Activated CD4-positive, alpha-beta T cell treated with anti-CD3 and anti-CD28 coated beads, Interleukin-2, amount 10 ng/mL, durations not matched to agents 7 days and 5 days (primary cell): ENCODE measurements at places on chromosomes 5 and 9. TPM values are rescaled to one million over a fixed set of nuclear protein-coding genes. Genes with fewer than 3 reads are reported as not detected.

DNA sequence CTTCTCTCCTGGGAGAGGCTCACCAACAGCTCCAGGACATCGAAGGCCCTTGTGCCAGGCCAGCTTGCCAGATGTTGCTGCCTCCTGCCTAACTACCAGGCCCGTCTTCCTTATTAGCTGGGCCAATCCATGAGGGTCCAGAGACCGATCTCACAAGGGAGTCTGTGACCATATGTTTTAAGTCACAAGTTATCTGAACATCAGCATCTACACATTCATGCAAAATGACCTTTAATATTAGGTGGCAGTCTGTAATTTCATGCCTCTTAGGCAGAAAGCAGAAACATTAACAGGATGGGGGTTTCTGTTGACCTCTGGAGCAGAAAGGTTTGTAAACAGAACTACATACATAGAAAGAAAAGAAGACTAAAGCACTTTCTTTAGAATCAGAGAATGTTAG, 75.1 kb upstream of the SLC25A51 start:
- H3K36me3 ChIP-seq: no peaks in the 10 kb centered on the region
- DNase-seq: no peak
- no peak overlapping the region for H3K4me3 ChIP-seq
- H3K4me1 ChIP-seq: no peaks in the 10 kb centered on the region

DNA sequence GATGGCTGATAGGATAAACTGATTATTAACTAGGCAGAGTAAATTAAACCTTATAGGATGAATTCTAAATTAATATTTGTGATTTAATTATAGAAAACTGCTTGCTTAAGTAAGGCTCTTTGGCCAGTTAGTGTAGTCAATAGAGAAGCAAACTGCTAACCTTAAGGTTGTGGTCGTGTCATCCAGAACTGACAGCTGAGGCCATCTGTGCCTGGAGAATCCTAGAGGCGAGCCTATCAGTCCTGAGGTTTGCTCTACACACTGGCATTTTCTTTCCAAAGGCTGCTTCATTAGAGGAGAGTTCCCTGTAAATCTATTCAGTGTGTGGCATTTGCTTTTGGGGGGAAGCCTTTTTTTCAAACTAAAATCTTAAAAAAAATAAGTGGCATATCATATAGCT, 169.2 kb downstream of the MEF2C start:
- no peak overlapping the region for H3K27ac ChIP-seq
- no peak for DNase-seq
- no peaks in the 10 kb centered on the region for H3K36me3 ChIP-seq
- no peak overlapping the region for H3K4me3 ChIP-seq
- H3K4me1 ChIP-seq: no peaks in the 10 kb centered on the region

DNA sequence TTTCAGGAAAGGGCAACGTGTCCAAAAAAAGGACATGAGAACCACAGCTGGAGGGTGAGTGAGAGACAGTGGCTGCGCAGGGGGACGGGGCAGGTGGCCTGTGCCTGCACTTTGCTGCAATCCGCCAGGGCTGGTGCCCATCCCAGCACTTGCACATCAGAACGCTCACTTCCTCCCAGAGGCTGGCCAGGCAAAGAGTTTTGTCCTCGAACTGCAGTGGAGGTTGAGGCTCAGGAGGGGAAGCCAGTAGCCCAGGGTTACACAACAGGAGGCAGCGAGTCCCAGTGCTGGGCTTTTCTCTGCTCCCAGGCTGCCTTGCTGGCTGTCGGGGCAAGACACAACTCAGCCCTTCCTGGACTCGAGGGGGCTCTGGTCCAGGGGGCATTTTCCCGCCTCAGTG, 33.1 kb downstream of the CRB2 start:
- peaks cover 2% of the 10 kb centered on the region for H3K4me1 ChIP-seq
- DNase-seq: no peak
- H3K4me3 ChIP-seq: no peak overlapping the region
- H3K27me3 ChIP-seq: no peaks in the 10 kb centered on the region

DNA sequence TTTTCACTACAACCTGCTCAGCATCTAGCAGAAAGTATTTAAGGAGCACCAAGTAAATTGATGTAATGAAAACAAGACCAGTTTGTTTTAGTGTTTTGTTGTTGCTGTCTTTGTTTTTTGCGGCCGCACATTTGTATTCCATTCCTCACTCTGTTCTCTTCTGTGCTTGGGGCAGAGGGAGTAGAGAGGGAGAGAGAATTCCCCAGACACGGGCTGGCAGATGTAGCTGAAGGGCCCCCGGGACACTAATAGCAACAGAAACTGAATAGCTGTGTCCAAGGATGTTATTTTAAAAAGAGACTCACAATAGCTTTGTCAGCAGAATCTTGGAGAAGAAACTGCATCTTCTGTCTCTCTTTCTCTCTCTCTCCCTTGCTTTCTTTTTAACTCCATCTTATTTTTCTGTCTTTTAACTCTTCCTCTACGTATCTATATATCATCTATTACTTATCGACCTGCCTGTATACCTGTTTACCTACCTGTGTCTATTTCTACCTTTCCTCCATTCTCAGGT, 145.3 kb downstream of the PAPPA start:
- H3K27ac ChIP-seq: no peak overlapping the region
- no peaks in the 10 kb centered on the region for H3K36me3 ChIP-seq
- H3K27me3 ChIP-seq: peaks cover 1% of the 10 kb centered on the region
- no peaks in the 10 kb centered on the region for H3K4me1 ChIP-seq
- DNase-seq: no peak

GRCh38 chr5:78823196-78823595, 161.9 kb downstream of the ARSB start:
- H3K36me3 ChIP-seq: peaks cover 6% of the 10 kb centered on the region
- H3K27ac ChIP-seq: no peak overlapping the region
- H3K4me1 ChIP-seq: no peaks in the 10 kb centered on the region
- H3K4me3 ChIP-seq: no peak overlapping the region
- DNase-seq: no peak

DNA sequence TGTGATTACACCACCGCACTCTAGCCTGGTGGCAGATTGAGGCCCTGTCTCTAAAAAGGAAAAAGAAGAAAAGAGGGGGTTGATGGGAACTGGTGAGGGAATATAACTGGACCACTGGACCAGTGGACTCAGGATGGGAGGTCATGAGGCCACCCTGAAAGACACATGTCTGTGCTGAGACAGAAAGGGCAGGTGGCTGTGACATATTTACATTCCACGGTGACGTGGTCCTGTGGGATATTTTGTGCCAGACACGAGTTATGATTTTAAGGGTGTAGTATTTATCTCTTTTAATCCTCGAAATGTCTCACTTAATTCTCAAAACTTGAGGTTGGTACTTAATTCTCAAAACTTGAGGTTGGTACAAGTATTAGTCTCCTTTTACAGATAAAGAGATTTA, 32.9 kb downstream of the LHX2 start:
- H3K4me1 ChIP-seq: peaks cover 7% of the 10 kb centered on the region
- no peak overlapping the region for H3K4me3 ChIP-seq
- H3K36me3 ChIP-seq: no peaks in the 10 kb centered on the region
- H3K27ac ChIP-seq: no peak overlapping the region
- H3K27me3 ChIP-seq: peaks cover 59% of the 10 kb centered on the region
- no peak for DNase-seq

GRCh38 chr5:34620185-34620584, 35.9 kb upstream of the RAI14 start:
- H3K4me1 ChIP-seq: no peaks in the 10 kb centered on the region
- H3K27me3 ChIP-seq: no peaks in the 10 kb centered on the region
- no peak for DNase-seq
- no peak overlapping the region for H3K27ac ChIP-seq
- no peaks in the 10 kb centered on the region for H3K36me3 ChIP-seq
- no peak overlapping the region for H3K4me3 ChIP-seq

- H3K27ac ChIP-seq: no peak overlapping the region
- H3K36me3 ChIP-seq: no peaks in the 10 kb centered on the region
- H3K4me3 ChIP-seq: no peak overlapping the region
- DNase-seq: no peak
- H3K27me3 ChIP-seq: no peaks in the 10 kb centered on the region
- no peaks in the 10 kb centered on the region for H3K4me1 ChIP-seq
These were observed 937.3 kb upstream of the ARRDC3 start for GRCh38 chr5:92320446-92320845.

- no peak for DNase-seq
- H3K36me3 ChIP-seq: peaks cover 18% of the 10 kb centered on the region
- no peak overlapping the region for H3K4me3 ChIP-seq
- H3K27ac ChIP-seq: no peak overlapping the region
- H3K27me3 ChIP-seq: peaks cover 11% of the 10 kb centered on the region
These were observed 3.2 kb upstream of the IL12B start for GRCh38 chr5:159333545-159333925.

DNA sequence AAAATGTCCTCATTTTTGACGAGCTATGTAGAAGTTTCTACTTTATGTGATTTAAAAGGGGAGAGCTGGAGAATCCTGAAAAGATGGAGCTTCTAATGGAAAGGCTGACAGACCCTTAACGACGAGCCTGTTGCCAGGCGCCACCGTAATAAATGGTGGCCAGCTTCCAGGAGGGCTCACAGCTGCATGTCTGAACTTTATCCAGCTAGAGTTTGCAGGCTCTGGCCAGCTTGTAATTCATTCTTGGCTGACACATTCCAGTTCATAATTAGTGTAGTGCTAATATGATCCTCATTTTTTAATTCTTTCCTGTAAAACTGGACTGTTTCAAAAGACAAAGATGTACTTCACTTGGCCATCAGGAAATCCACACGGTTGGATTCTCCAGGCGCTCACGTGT, 246.7 kb downstream of the GAS1 start:
- H3K27ac ChIP-seq: no peak overlapping the region
- no peaks in the 10 kb centered on the region for H3K36me3 ChIP-seq
- no peaks in the 10 kb centered on the region for H3K4me1 ChIP-seq
- H3K4me3 ChIP-seq: no peak overlapping the region

DNA sequence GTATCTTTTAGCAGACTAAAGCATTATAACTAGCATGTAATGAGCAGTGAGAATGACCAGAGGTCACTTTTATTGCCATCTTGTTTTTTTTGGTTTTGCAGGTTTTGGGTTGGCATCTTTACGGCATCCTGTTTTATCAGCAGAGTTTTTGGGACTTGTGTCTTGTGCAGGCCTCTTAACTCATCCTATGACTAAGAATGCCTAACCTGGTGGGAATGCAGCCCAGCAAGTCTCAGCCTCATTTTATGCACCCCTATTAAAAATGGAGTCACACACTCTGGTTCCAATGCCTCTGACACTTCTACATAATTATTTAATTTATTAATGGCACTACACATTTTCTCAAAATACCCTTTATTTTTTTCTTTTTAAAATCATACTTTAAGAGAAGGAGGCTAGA, 726.5 kb upstream of the RIOK2 start:
- no peak overlapping the region for H3K4me3 ChIP-seq
- no peaks in the 10 kb centered on the region for H3K4me1 ChIP-seq
- H3K36me3 ChIP-seq: no peaks in the 10 kb centered on the region
- no peaks in the 10 kb centered on the region for H3K27me3 ChIP-seq

- no peak overlapping the region for H3K4me3 ChIP-seq
- H3K27me3 ChIP-seq: no peaks in the 10 kb centered on the region
- H3K36me3 ChIP-seq: peaks cover 17% of the 10 kb centered on the region
- H3K27ac ChIP-seq: no peak overlapping the region
- H3K4me1 ChIP-seq: no peaks in the 10 kb centered on the region
- no peak for DNase-seq
These were observed 72.2 kb downstream of the ATG10 start for GRCh38 chr5:82044010-82044409.

CD274 gene
- 10.5 TPM for total RNA-seq

APC gene
- total RNA-seq: 25.7 TPM

CCNG1 gene
- 137 TPM for total RNA-seq
